H54 (cell line): ENCODE measurements at places on chromosomes 11 and 22.

GRCh38 chr11:20839231-20839630, 169.8 kb downstream of the NELL1 start:
- DNase-seq: no peak

GRCh38 chr11:35363854-35364780, 55.2 kb downstream of the SLC1A2 start:
- DNase-seq: peak; percentile 58

GRCh38 chr11:39434466-39434865, 2025.0 kb downstream of the LRRC4C start:
- DNase-seq: no peak

DNA sequence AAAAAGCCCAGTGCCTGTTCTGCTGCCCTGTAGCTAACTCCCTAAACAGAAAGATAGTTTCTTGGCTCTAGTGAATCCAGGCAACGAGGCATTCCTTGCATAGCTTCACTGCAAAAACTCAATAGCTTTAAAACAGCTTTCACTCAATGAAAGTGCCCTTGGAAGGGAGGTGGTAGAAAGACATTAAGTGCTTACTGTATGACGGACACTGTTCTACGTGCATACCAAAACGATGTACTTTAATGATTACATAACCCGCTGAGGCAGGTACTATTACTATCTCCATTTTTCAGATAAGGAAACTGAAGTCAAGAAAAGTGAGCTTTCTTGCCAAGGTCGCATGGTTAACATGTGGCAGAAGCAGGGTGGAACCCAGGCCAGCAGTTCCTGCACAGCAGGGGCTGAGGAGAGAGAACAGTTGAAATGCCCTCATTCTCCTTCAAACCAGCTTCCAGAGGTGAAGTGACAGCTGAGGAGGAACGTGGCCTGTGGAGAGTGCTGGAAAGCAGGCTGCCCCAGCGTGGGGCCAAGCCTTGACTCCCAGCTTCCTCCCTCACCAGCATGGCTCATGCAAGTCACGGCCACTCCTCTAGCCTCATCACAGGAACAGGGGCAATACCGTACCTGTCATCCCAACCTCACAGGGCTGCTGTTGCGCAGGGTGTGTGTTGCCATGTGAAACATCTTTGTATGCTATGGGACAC, 227.5 kb upstream of the NARS2 start:
- no peak for DNase-seq

- DNase-seq: no peak
Measured at GRCh38 chr11:21635394-21636145, 557.3 kb upstream of the ANO5 start.
